Naive thymus-derived CD8-positive, alpha-beta T cell (primary cell): ENCODE measurements at places on chromosomes 4 and X. TPM values are rescaled to one million over a fixed set of nuclear protein-coding genes. Genes with fewer than 3 reads are reported as not detected.

Gene NEUROG2
- not detected for polyA plus RNA-seq

- no peak for DNase-seq
Observed at GRCh38 chrX:38109042-38109898, 102.9 kb downstream of the SYTL5 start.

DNA sequence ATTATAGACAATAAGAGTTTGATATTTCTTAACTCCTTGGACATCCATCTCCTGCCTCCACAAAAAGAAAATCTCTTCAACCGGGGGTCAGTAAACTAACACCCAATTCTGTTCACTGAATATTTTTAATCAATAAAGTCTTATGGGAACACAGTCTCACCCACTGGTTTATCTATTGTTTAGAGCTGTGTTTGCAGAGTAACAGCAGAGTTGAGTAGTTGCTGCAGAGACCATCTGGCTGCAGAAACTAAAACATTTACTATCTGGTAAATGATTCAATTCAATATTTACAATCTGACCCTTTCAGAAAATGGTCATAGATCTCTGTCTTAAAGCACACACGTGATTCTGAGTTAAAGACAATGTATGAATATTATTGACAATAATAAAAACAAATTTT lies 94.0 kb downstream of the TMA16 start:
- no peak for DNase-seq

DNA sequence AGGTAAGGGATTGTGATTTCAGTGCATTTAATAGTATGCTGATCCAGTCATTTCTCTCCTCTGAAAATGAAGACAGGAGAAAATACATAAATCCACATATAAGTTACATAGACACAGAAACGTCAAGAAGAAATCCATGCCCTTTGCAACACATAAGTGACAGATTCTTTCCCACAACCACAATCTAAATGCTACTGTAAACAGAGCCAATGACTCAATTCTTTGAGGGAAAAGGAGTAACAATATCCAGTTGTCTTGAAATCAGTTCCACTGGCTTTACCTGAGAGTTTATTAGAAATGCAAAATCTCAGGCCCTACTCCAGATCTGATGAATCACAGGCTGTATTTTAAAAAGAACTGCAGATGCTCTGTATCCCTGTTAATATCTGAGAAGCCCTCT lies 66.4 kb downstream of the ARAP2 start:
- DNase-seq = no peak

Gene DIPK2B
- not detected for polyA plus RNA-seq

DNA sequence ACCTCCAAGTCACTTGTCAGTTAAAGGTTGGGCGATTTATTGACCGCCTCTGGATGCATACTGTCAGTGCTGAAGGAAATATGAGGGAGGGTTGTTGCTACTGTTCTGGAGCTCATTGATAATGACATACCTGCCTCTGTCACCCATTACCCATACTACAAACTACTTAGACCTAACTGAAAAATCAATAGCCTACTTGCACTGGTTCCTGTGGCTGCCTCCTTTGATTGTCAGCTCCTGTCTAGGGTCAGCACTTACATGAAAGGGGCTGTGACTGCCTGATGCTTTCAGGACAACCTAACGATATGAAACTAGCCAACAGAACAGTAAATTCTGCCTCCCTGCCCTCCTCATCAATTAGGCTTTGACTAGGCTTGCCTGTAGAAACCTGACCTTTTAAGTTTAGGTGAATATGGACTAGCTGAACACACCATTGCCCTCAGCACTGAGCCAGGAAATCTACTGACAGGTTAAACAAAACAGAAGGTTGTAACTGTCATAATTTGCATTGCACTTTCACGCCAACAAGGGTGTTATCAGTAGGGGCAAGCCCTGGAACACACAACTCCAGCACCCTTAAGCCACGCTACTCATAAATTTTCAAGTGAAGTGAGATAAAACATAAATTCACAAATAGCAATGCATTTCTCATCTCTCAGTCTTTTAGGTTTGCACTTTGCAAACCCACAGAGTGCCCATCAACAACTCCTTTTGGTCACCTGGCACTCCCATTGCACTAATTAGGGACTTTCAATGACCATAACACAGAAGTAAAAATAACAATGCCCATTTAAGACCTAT lies 9.0 kb upstream of the MAB21L2 start:
- DNase-seq = no peak

DNA sequence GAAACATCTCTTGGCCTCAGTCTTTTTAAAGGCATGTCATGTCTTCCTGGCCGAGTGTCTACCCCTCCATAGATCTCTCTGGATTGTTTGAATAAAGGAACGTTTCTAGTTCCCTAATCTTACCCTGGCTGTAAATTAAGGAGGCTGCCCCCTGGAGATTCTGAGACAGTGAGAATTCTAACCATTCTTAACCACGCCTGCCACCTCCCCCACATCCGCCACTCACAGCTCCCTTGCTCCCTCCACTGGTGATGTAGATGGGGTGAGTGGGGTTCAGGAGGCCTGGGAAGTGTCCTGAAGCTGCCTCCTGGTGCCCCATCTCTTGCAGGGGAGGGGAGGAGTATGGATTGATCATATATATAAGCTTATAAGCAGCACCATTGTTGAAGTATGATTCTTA lies 48.0 kb upstream of the TRIM2 start:
- DNase-seq = no peak

Gene SMIM20
- 76.4 TPM for polyA plus RNA-seq

GRCh38 chrX:123432361-123433150 lies 248.5 kb downstream of the GRIA3 start:
- DNase-seq = no peak

- DNase-seq = no peak
Observed at GRCh38 chrX:32451954-32452695, 759.2 kb downstream of the DMD start.

Gene CLIC2
- polyA plus RNA-seq = 0.34 TPM

- DNase-seq = no peak
Observed at GRCh38 chrX:12954981-12955380, 19.9 kb upstream of the TMSB4X start.
